Stimulated activated CD8-positive, alpha-beta memory T cell treated with anti-CD3 and anti-CD28 coated beads, Interleukin-4, amount 100 ng/mL, for 1 hour (primary cell): ENCODE measurements at places on chromosomes 2 and 18.

GRCh38 chr18:75439348-75439747 is 11.8 kb upstream of the SMIM21 start:
- DNase-seq: no peak

DNA sequence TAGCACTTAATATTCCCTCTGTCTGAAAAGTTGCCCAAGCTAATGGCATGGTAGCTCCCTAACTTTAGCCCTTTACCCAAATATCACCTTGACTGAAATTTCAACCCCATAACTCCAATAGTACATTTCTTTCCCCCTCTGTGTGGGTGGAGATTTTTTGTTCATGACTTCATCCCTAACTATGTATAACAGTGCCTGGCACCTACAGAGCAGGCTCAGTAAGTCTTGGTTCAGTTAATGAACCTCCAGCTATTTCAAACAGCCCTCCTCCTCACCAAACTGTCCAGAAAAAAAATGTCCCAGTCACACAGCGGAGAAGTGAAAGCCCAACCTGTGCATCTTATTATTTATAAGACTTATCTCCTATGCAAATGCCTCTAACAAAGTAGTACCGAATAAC is 18.6 kb downstream of the BUB1 start:
- DNase-seq: no peak

DNA sequence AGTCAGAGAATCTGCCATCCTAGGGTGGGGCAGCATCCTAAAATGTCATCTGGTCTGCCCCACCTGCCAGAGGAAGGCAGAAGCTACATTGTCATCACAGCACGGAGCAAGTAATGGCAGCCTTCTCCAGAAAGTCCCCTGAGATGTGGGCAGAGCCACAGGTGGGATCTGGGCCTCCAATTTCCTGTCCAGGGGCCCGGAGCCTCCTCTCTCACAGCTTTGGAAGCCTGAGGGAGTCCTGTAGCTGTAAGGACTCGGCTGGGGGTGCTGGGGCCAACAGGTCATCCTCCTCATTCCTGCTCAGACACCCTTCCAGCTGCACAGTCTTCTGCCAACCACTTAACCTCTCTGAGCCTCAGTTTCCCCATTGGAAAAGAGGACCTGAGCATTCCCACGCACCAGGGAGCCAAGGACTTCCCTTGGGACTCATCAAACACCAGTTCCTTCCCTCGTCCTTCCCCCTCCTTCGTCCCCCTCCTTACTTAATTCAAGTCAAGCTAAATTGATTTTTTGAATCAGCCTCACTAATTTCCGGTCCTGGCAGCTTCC is 48.6 kb upstream of the ID2 start:
- DNase-seq: no peak

DNA sequence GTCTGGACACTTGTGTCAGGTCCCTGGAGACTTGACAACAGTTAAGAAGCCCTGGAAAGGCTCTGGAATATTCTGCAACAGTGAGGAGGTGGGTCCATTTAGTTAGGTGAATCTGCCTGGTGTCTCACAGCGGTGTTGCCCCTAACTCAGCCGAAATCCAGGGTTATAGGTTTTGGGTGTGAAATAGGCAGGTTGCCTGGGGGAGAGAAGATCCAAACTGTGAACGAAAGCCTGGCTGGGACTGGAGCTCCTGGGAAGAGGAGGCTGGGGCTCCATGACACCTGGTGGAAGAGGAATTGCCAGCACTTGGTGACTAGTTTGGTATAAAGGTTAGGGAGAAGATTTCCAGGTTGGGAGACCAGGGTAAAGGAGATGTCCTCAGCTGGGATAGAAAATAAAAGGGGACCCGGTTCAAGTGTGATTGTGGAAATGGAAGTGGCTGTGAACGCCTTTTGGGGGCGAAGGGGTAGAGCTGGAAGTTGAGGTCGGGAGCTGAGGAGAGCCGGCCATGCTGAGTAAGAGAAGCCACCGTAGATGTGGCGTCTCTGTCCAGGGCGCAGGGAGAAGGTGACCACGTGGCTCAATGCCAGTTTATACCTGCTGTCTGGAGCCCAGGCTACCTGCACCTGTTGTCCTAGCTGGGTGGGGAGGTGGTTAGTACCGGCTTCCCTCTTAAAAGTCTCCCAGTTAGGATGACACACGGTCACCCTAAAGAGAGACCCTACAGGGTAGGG is 3.0 kb upstream of the GAREM2 start:
- no peak for DNase-seq

DNA sequence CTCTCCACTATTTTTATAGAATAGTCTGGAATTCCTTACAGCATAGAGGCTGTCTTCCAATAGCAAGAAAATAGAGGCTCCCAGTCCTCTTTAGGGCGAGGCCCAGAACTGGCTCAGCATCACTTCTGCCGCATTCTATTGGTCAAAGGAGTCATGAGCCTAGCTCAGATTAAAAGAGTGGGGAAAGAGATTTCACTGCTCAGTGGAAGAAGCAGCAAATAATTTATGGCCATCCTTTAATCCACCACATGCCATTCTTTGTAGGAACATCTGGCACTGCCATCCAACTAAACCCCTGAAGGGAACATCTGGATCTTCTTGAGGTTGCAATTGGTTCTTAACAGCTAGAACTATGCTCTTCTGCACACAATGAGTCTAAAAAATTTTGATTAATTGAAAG is 43.4 kb upstream of the NEUROD1 start:
- no peak for DNase-seq

GRCh38 chr2:79855264-79856006 is 342.6 kb downstream of the CTNNA2 start:
- no peak for DNase-seq

DNA sequence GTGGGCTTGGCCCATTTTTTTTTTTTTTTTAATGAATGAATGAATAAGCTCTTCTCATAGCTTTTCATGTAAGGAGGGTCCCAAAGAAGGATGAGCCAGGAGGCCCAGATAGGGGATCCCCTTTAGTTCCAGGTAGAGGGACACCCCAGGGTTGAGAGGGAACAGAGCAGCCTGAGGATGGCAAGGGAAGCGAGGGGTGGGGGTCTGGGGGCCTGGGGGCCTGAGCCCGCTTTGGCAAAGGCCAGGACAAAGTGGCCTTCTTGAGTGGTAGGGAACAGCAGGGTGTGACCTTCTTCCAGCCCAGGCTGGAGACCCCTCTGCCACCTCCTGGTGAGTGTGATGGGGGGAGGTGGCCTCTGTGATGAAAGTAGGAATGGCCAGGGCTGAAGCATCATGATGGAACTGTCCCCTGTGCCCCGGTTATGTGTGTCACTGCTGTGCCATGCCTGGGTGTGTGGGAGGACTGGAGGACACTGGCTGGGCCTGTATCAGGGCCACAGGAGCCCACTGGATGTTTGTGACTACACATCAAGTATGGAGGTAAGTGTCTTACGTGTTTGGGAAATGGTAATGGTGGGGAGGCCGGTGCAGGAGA is 263.5 kb upstream of the HDAC4 start:
- no peak for DNase-seq

DNA sequence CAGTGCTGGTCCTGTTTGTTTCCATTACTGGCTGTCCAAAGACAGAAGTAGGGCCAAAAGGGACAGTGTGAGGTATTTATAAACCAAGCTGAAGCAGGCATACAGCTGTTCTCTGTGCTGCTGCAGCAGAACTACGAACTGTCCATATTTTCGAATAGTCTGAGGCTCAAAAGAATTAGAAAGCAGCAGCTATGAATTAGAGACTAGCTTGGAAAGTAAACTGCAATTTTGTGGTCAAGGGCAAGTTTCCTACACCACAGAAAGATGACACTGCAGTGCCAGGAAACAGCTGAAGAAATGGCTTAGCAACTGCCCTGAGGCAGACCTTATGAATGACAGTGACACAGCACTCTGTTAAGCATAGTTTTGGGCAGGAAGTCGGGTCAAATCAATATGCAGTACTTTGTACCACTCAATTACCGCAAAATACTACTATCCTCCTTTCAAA is 125.3 kb downstream of the TMEM131 start:
- peak; percentile 0 for DNase-seq

- no peak for DNase-seq
Measured at GRCh38 chr18:23085066-23085465, 50.2 kb upstream of the CABLES1 start.

GRCh38 chr2:109176928-109177327 is 47.9 kb downstream of the SH3RF3 start:
- no peak for DNase-seq

- no peak for DNase-seq
Measured at GRCh38 chr2:168559187-168559586, 103.1 kb downstream of the CERS6 start.

- no peak for DNase-seq
Measured at GRCh38 chr2:160165996-160166395, 34.1 kb downstream of the ITGB6 start.

GRCh38 chr2:142286618-142287017 is 155.8 kb upstream of the LRP1B start:
- DNase-seq: no peak

- DNase-seq: peak; percentile 96
Measured at GRCh38 chr2:64523666-64524603, at the start of gene AFTPH. TSS of gene AFTPH (plus strand) at chr2:64524328. CDS start at chr2:64551475, 27,147 bp downstream.

DNA sequence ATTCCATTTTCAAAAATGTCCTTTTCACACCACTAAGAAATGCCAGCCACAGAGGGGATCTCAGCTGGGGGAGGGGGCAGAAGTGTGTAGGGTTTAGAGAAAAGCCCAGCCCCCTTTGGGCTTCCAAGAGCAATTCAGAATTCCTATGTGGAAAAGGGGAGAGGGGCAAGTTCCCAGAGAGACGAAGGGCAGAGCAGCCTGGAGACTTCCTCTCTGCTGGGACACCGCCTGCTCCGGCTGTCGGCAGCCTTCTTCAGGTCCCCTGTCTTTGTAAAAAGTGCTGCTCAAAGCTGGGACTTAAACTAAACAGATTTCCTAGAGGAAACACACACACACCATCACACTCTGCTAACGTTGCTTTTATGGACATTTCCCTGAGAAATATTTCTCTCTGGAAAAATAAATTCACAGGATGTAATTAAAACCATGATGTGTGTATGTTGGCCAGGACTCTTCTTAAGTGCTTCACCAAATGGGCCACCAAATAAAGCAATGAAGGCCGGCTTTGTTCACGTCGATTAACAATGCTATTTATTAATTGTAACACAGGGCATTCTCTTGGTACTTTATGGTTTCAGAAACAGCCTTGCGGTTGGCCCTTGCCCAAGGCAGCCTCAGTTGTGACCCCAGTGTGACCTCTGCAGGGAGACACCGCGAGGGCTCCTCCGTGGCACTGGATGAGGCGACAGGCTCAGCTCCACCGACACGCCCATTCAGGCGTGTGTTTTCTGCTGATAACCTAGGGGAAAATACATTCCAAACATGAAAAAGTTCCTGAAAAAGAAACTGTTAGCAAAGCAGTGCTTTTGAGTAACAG is 5.6 kb upstream of the ASB1 start:
- DNase-seq: no peak

- DNase-seq: no peak
Measured at GRCh38 chr2:76980067-76980787, 541.9 kb downstream of the LRRTM4 start.

DNA sequence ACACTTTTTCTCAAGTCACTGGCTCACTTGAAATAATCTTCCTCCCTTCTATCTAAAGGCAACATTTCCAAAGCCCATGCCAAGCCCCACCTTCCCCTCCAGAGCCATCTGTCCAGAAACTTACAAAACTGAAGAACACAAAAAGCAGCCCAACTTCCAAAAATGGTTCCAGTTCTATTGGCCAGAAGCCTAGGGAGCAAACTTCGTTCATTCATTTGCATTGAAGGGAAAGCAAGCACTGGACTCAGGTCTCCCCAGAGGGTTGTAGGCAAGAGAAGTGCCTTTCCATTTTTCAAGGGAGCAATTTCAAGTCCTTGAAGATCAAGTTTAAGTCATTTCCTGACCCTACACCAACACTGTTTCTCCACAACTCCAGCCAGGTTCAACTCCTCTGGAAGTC is 585.0 kb downstream of the BCL11A start:
- no peak for DNase-seq

- no peak for DNase-seq
Measured at GRCh38 chr2:114265261-114265660, 177.2 kb upstream of the DPP10 start.

DNA sequence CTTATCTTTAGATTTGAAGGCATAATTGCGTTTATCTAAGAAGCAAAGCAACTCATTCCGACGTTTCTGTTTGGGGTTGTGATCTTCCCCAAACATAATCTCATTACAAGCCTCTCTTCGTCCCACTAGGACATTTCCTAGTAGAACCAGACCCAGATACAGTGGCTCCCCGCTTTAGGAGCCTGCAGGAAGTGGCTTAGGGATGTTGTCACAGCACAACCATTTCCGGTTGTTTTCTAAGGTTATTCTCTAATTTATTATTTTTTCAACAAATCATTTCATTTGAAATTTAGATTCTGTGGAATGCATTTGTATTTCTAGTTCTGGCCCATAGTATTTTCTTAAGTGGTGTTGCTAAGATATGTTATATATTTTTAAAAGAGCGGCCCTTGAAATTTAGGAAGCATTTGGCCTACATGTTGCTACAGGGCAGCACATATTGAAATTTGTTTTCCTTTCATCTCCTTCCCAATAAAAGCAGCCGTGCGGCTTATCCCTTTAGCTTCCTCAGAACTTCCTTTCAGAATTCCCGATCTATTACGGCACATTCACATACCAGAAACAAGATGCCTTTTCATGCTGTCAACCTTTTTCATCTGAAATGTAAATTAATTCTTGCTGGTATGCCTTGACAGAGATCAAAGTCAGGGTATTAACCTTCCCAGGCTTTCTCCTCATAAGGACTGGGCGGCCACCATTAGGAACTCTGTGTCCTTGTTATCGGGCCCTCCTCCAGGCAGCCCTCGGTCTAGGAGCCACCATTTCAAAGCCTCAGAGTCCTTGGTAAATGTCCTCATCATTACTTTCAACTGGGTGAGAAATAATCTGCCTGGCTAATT is 210.9 kb upstream of the SP5 start:
- no peak for DNase-seq

- no peak for DNase-seq
Measured at GRCh38 chr18:4412286-4412685, 42.8 kb downstream of the DLGAP1 start.

DNA sequence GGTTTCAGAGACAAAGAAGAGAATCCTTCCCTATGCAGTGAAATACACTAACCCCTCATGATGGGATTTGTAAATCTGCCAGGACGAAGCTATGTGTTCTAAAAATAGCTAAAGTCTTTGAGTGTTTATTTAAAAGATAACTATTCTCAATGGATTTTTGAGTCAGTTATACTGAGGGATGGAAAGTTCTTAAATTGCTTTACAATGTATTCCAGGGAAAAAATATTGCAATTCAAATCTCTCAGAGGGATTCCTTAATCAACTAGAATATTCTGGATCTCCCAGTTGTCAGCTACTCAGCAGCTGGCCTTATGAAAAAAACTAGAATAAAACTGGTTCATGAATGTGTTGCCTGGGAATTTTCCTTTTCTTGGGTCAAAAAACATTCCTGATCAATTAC is 312.4 kb downstream of the PLCL1 start:
- DNase-seq: no peak

DNA sequence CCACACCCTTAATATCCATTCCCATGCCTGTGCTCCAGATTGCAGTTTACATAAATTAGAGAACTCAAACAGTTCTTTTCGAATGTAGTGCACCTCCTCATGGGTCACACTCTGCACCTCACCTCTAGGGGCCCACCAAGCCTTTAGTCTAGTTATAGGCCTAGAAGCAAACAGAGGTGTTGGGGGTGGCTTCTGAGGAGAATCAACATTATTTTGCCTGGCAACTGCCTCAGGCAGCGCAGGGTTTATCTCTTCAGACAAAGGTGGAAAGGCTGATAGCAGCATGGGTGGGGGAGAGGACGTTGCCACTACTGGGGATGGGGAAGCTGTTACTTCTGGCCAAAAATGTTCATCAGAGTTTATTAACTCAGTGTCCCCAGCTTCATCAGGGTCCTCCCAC is 5.0 kb upstream of the GYPC start:
- no peak for DNase-seq
